ENCODE measurements at places on chromosomes 12 and 14.

- DNase-seq = no peak
Observed at GRCh38 chr14:66982247-66982646, 207.0 kb upstream of the GARIN2 start.

DNA sequence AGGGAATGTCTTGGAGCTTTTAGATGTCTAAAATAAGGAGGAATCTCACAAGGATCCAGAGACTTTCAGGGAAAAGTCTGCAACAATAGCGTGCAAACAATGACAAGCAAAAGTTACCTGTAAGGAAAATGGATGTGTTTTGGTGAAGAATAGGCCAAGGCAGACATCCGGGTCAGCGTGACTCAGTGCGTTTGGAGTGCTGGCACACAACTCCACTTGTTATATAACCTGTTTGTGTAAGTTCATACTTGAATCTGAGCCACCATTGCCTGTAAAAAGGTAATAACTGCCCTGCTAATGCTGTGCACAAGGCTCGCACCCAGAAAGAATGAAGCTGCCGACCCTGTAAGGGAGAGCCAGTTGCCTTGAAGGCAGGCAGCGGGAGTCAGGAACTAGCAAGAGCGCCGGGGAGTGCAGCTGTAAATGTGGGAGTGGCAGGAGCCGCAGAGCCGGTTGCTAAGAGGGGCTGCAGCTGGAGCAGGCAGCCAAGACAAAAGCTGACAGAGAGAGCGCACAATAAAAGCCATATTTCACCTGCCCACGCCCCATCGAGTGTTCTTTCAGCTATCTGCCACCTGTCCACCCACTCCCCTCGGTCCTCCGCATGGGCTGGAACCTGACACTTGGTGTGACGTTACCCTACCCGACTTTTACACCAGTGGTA is 638.5 kb upstream of the MIS18BP1 start:
- no peak for DNase-seq

DNA sequence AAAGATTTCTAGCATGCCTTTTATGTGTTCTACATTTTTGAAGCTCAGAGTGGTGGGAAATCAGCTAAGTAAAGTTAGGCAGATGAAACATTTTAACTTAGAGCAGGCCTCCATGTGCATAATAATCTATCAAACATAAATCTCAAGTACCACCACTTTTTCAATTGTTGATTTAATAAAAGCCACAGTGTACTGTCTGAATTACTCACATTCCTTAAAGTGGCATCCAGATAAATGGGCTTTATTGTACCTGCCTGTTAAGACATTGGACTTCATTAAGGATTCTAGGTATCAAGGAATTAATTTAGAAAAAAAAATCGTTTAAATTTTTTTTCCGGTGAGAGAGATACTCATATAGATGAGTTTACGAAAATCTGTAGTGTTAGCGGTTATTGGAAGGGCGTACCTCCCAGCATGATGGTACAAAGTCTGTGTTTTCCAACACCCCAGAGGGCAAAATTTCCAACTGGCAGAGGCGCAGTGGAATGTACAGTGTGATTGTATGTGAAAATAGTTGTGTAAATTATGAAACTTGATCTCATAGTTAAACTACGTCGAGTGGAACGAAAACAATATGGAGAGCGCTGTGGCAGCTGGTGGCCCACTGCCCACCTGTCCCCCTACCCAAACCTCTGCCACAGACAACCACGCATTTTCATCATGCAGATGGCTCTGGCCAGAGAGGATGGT is 25.0 kb downstream of the ELK3 start:
- DNase-seq = no peak

GRCh38 chr12:78275886-78276285 is 445.2 kb downstream of the NAV3 start:
- no peak for DNase-seq

DNA sequence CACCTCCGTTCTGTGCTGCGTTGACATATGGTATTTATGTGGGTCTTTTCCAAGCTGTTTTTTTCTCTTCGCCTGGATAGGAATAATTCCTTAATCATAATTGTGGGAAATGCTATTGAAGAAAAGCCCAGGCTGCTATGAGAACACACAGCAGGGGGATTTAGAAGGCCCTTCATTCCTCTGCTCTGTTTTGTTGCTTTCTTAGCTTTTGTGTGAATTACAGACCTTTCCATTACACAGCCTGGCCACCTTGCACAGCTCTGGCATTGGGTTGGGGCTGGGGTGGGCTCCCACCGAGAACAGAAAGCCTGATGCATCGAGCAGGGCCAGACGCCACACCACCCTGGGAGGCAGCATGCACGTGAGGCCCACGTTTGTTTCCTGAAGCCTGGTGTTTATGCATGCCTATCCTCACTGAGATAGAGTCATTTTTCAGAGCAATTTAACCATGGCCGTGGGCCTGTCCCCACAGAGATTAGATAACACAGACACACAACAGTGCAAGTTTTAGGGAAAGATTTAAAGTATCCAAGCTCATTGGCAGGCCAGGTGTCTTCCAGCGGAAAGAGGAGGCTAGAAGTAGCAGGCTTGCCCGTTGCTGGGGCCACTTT is 287.6 kb upstream of the PWP1 start:
- DNase-seq = no peak

GRCh38 chr14:74638066-74638465 is 26.0 kb upstream of the LTBP2 start:
- no peak for DNase-seq

DNA sequence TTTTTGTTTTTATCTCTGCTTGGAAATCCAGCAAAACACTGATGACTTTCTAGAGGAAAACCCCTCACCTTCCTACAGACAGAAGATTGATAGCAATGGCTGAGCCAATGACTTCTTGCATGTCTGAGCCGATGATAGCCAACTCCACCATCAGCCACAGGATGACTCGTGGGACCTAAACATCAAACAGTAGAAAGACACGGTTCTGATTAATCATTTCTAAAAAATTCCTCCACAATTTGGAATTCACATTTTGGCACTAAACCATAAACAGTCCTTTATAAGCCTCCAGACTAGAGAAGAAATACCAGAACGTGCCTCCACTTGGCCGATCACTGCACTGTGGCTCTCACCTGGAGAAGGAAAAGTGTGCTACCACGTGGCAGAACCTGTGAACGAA is 25.9 kb downstream of the SLC11A2 start:
- DNase-seq = no peak

DNA sequence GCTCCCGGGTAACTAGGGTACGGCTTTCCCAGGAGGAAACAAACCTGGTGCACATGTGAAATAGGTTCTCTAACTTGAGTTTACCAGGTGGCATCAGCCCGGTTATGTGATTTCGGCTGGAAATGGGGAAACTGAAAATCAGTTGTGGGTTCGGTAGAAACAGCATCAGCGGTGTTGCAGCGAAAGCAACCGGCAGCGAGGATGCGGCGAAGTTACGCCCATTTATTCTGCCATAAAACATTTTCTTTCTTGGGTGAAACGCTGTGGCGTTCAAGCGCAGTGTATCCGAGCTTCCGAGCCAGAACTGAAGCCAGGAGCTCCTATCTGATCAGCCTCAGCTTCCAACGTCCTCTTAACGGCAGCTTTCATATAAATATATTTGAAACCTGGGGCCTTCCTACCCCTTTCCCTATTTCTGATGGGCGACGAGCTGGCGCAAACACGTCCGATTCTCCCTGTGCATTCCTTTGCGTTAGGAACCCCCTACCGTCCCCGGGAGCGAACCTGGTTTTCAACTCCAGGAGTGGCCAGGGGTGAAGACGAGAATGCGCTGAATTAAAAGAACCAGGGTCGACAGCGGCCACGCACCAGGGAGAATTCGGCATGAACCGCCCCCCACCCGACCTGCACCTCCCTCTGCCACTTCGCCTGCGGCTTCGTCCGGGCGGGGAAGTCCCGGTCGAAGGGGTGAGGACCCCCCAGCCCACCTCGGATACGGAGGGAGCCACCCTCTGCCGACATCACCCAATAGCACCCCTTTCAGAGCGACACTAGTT is 1.6 kb downstream of the DPF3 start:
- no peak for DNase-seq

- DNase-seq = no peak
Observed at GRCh38 chr12:66491853-66492252, 187.0 kb downstream of the GRIP1 start.

GRCh38 chr12:5444520-5444919 is 12.6 kb downstream of the NTF3 start:
- DNase-seq = no peak

- no peak for DNase-seq
Observed at GRCh38 chr12:44563486-44563885, 312.6 kb downstream of the NELL2 start.

- DNase-seq = no peak
Observed at GRCh38 chr12:50053583-50053982, 3.8 kb upstream of the ASIC1 start.

GRCh38 chr12:70267550-70267949 is 24.3 kb downstream of the CNOT2 start:
- DNase-seq = no peak

DNA sequence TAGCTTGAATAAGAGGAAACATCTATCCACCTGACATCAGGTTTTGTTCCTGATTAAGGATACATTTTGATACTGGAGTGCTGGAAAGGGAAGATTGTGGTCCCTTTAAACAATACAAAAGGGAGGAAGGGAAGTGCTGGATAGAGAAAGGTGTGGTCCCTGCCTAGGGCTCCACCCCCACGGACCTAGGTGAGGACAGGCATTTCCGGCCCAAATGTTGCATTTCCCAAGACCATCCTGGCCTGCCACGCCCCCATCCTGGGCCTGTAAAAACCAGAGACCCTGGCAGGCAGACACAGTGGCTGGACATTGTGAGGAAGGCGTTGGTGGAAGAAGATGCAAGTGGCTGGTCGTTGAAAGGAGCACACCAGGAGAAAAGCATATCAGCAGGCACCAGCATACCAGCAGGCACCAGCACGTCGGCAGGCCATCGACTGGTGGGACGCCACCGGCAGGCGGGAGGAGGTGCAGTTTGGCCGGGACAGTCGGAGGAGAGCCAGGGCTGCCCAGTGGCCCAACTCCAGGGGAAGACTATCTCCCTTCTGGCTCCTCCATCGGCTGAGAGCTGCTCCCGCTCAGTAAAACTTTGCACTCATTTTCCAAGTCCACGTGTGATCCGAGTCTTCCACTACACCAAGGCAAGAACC is 53.2 kb upstream of the AMN1 start:
- DNase-seq = no peak

- no peak for DNase-seq
Observed at GRCh38 chr12:114013575-114014345, 47.6 kb upstream of the RBM19 start.

- no peak for DNase-seq
Observed at GRCh38 chr14:105853089-105853906, 326.9 kb downstream of the TMEM121 start.

DNA sequence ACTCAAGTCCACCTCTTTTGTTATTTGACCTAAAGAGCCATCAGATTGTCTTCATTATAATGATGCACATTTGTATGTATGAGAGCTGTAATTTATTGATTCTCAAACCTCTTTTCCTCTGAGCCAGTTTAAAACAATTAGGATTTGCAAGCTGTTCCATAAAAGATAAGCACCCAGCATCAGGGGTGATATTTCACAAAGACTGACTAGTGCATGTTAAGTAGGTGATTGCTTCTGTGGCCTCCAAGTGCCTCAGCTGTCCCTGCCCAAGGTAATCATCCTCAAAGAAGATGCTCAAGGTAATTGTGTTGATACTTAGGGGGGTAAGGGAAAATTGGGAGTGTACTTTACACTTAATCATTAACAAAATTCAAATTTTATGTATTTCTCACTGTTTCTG is 18.2 kb downstream of the CEP128 start:
- no peak for DNase-seq

DNA sequence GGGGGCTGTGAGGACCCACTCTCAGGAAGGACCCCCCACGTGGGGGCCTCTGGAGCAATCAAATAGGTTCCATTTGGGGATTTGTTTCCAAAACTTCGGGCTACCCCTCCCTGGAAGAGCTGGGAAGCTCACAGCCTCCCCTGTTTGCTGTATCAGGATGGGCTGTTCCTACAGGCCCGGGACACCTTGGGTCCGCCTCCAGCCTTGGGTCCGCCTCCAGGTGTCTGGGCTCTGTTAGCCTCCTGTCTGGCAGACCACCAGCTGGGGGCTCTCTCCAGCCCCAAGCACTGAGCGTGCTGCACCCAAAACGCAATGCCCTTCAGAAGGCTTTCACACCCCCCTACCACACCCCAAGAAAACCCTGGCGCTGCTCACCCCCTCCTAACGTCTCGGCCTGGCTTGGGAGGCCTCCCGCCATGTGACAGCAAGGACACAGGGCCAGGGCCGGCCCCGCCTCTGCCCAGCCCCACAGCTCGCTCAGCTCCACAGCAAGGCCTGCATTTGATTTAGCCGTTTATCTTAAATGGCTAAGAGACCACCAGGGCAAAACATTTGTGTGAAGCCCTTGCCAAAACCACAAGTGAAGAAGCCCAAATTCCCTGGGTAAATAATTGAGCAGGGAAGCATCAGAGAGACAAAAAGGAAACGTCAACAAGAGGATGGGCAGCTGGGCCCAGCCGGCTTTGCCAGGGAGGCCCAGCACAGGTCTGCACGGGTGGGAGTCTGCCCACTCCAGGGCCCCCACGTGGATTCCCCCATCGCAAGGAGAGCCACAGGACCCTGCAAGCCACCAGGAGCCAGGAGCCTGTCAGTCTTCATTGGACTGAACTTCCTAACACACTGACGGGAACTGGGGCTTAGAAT is 39.9 kb downstream of the BCL11B start:
- no peak for DNase-seq

DNA sequence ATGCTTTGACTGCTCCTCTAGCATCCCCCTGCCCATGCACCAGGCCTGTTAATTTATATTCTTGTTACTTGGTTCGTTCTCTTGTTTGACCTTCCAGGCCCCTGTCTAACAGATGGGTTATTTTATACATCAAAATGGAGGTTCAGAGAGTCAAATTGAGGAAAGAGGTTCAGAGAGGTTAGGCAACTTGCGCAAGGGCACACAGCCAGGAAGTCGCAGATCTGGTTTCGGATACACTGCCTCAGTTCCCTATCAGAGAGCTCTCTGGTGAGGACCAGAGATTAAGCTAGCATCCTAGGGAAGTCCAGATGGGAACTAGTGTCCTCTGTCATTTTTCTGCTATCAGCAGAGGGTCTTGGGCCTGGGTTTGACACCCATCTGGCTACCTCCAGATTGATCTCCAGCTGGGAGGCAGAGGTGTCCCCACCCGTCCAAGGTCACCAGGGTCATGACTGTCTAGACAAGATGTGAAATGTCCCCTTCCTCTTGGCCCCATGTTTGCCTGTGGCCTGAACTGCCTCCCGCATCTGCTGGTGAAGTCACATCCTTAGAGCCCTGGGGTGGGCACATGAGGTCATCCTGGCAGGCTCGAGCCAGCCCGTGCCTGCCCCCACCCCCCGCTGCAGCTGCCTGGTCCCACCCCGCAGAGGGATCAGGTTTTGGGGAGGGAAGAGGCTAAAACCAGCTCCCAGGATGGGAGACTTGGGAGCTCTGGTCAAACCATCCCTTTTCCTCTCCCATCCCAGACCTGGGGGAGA is 84.3 kb upstream of the NCOR2 start:
- no peak for DNase-seq

- DNase-seq = no peak
Observed at GRCh38 chr12:93245543-93245942, 132.2 kb upstream of the NUDT4 start.

GRCh38 chr12:93536111-93536765 is 36.2 kb upstream of the SOCS2 start:
- DNase-seq = no peak

- no peak for DNase-seq
Observed at GRCh38 chr12:130665753-130666152, 50.3 kb downstream of the RIMBP2 start.

Data from T-helper 22 cell (primary cell).